Caco-2 (cell line): ENCODE measurements at places on chromosomes 1 and 21. TPM values are rescaled to one million over a fixed set of nuclear protein-coding genes. Genes with fewer than 3 reads are reported as not detected.

DNA sequence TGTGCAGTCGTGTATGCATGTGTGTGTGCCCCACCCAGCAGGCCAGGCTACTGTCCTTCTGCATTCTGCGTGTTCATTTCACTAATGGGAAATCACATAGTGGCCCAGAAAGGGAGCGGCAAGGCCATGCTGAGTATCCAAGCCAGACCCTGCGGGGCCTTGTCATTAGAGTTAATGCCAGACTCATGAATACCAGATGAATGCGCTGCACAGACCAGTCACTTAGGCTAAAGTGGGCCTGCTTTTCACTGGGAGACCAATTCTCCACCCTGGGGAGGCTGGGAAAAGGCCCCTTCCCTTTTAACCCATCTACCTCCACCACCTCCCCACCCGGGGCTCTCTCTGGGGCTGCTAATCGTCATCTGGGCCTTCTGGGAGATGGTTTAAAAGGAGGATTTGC, 17.0 kb upstream of the GRIK3 start:
- H3K4me3 ChIP-seq: no peak overlapping the region
- DNase-seq: no peak
- H3K27me3 ChIP-seq: no peaks in the 10 kb centered on the region
- no peaks in the 10 kb centered on the region for H3K36me3 ChIP-seq
- H3K27ac ChIP-seq: no peak overlapping the region

GRCh38 chr1:50829014-50829958, 130.8 kb downstream of the FAF1 start:
- H3K27ac ChIP-seq: no peak overlapping the region
- no peaks in the 10 kb centered on the region for H3K36me3 ChIP-seq
- H3K4me1 ChIP-seq: no peaks in the 10 kb centered on the region
- DNase-seq: no peak
- no peaks in the 10 kb centered on the region for H3K27me3 ChIP-seq
- H3K4me3 ChIP-seq: no peak overlapping the region

- DNase-seq: no peak
- no peaks in the 10 kb centered on the region for H3K4me1 ChIP-seq
- no peaks in the 10 kb centered on the region for H3K27me3 ChIP-seq
- no peak overlapping the region for H3K27ac ChIP-seq
- H3K36me3 ChIP-seq: no peaks in the 10 kb centered on the region
- H3K4me3 ChIP-seq: no peak overlapping the region
Observed at GRCh38 chr1:246470585-246470984, 36.5 kb downstream of the SMYD3 start.

DNA sequence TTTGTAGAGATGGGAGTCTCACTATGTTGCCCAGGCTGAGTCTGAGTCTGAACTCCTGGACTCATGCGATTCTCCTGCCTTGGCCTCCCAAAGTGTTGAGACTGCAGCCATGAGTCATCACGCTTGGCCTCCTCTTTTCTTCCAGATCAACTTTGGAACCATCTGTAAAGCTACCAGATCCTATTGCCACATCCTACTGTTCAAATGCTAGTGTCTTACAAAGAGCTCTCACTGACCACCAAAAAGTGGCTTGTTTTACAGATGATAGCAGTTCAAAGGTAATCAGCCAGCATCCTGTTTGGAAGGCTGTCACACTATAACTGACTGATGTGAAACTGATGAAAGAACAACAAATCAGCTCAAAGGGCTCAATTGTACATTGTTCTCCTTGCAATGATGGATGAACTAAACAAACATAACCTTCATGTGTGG, 221.6 kb downstream of the AKT3 start:
- no peak for DNase-seq
- no peak overlapping the region for H3K4me3 ChIP-seq
- no peaks in the 10 kb centered on the region for H3K36me3 ChIP-seq
- H3K27me3 ChIP-seq: no peaks in the 10 kb centered on the region
- no peak overlapping the region for H3K27ac ChIP-seq
- H3K4me1 ChIP-seq: no peaks in the 10 kb centered on the region

- no peaks in the 10 kb centered on the region for H3K27me3 ChIP-seq
- no peaks in the 10 kb centered on the region for H3K4me1 ChIP-seq
- H3K27ac ChIP-seq: no peak overlapping the region
- no peak overlapping the region for H3K4me3 ChIP-seq
- H3K36me3 ChIP-seq: no peaks in the 10 kb centered on the region
Observed at GRCh38 chr1:34286511-34286910, 109.8 kb downstream of the C1orf94 start.

DNA sequence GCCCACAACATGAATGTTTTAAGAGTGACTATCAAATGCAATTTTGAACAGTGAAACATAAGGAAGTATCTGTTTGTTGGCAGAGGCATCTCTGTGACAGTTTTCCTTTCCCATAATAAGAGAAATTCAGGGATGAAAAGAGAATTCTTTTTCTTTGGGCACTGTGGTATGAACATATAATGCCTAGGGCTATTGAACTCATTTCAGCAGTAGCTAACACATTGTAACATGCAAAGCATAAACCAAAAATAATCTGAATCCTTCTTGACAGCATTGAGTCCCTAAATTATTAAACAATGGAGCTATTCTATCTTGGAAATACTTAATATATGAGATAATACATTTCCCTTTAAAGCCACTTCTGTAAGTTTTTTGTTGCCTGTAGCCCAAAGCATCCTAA, 633.0 kb upstream of the B3GALT2 start:
- no peak for DNase-seq
- no peaks in the 10 kb centered on the region for H3K36me3 ChIP-seq
- no peaks in the 10 kb centered on the region for H3K4me1 ChIP-seq
- no peaks in the 10 kb centered on the region for H3K27me3 ChIP-seq
- H3K27ac ChIP-seq: no peak overlapping the region

DNA sequence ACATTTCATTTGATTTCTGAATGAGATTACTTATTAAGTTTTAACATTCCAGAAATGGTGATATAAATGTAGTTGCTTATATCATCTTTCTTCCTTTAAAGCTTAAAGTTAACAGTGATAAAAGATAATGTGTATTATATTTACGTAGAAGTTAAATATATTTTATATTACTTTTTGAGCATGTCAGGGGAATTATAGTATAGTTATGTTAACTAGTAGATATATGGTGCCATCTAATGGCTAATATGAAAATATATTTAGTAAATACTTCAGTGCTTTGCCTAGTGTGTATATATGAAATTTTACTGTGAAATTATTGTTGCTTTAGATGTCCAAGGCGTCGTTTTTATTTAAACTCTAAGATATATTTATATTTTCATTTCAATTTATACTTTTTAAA, 51.5 kb downstream of the SYT14 start:
- no peak for DNase-seq
- H3K27ac ChIP-seq: no peak overlapping the region
- no peak overlapping the region for H3K4me3 ChIP-seq
- H3K36me3 ChIP-seq: no peaks in the 10 kb centered on the region

DNA sequence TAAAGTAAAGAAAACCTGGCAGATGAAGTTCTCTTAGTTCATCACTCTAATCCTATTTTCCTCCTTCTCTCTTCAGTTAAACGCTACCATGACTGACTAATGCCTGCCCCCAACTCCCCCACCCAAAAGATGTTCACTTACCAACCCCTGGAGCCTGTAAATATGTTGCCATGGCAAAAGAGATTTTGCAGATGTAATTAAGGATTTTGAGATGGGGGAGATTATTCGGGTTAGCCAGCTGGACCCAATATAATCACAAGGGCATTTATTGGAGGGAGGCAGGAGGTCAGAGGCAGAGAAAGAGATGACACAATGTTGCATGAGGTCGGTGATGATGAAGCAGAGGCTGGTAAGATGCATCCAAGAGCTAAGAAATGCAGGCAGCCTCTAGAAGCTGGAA, 69.3 kb upstream of the PPP2R5A start:
- H3K36me3 ChIP-seq: no peaks in the 10 kb centered on the region
- H3K27me3 ChIP-seq: no peaks in the 10 kb centered on the region
- H3K27ac ChIP-seq: no peak overlapping the region
- DNase-seq: no peak

DNA sequence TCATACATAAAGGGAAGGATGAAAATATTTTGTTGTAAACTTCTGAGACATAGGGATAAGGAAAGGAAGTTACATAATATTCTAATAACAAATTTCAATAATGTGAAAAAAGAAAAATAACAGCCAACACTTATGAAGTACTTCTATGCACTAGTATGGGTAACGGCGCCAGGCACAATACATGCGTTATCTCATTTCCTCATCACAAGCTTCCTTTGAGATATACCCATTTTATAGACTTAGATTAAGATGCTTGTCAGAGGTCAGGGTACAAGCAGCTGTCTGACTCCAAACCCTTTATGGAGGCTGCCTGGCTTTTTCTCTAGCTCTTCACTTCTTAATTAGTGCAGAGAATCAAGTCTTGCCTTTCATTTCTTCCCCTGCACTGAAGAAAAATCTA, 41.3 kb downstream of the TCP10L start:
- no peak for DNase-seq
- H3K4me3 ChIP-seq: no peak overlapping the region
- H3K27me3 ChIP-seq: no peaks in the 10 kb centered on the region
- H3K36me3 ChIP-seq: no peaks in the 10 kb centered on the region
- H3K4me1 ChIP-seq: no peaks in the 10 kb centered on the region

DNA sequence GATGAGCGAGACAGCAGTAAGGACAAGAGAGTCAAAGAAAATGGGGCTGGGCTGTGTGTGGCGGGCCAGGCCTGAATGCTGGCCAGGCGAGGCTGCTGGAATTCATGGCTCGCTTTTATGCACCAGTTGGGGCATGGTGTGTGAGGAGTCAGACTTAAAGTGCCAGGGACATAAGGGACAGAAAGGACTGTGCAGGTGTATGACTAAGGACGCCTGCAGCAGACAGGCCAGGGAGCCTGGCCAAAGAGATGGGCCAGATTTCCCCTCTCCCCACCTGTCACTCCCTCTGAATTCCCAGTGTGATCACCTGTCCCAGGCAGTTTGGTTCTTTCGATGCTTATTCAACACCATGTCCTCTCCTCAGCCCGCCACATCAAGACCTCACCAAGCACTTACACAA, 16.9 kb upstream of the SMIM12 start:
- no peaks in the 10 kb centered on the region for H3K4me1 ChIP-seq
- no peak overlapping the region for H3K27ac ChIP-seq
- H3K4me3 ChIP-seq: no peak overlapping the region
- no peaks in the 10 kb centered on the region for H3K36me3 ChIP-seq
- no peak for DNase-seq

GRCh38 chr1:27111626-27112573, 43.0 kb downstream of the SLC9A1 start:
- no peaks in the 10 kb centered on the region for H3K36me3 ChIP-seq
- no peak overlapping the region for H3K4me3 ChIP-seq
- H3K27me3 ChIP-seq: no peaks in the 10 kb centered on the region
- DNase-seq: peak; percentile 51
- H3K27ac ChIP-seq: no peak overlapping the region

DNA sequence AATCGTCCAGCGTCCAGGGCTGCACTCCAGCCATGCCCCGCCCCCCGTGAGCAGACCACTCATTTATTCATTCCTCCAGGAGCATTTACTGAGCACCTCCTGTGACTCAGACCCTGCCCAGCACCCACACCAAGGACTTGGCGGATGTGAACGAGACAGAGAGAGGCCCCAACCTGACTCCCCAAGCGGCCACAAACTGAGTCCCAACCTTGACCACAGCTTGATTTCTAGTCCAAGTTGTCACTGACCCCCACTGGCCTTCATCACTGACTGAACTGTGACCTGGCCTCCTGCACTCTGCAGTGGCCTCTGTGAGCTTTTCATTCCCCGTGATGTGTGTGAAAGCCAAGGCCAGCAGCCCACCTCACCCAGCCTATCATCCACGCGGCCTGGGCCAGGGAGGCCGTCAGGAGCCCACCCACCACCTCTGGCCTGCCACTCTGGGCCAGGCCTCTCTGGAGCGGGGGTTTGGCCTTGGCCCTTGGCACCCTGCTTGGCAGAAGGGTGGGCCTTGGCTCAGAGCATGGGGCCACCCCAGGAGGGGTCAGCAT, 19.3 kb upstream of the RUNX3 start:
- no peak overlapping the region for H3K27ac ChIP-seq
- no peak overlapping the region for H3K4me3 ChIP-seq
- no peak for DNase-seq
- no peaks in the 10 kb centered on the region for H3K4me1 ChIP-seq
- H3K36me3 ChIP-seq: no peaks in the 10 kb centered on the region

DNA sequence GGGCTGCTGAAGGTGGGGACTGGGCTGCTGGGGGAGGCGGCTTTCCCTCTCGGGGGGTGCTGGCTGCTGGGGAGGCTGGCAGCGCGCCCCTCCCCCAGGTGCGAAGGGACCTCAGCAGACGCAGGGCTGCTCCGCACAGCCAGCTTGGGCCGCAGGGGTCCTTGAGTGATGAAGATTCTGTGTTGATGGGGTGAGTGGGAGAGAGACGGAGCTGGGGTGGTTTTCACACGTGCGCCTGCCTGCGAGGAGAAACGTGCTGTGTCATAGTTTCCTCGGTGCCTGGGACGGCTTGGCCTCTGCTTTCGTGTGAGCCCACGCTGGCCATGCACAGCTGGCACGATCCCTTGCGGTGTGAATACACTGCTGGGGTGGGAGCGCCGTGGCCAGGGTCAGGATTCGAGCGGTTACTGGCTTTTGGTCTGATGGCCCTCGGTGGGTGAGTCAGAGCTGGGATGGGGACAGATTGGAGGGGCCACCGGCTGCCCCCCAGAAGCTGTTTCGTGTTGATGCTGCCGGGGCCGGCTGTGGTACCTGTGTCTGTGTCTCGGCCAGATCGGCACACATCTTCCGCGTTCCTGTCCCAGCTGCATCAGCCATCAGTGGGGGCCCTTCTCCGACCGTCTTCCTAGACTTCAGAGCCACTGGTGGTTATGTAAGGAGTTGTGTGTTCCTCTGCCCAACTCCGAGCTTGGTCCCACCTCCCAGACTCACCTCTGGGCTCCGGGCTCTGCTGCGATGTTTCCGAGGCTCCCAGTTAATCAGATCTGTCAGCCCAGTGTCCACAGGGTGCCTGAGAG, 24.9 kb downstream of the PRKCZ start:
- peaks cover 3% of the 10 kb centered on the region; the same call in 1 of the 2 replicates for H3K36me3 ChIP-seq
- no peaks in the 10 kb centered on the region for H3K27me3 ChIP-seq
- H3K4me3 ChIP-seq: no peak overlapping the region
- H3K4me1 ChIP-seq: no peaks in the 10 kb centered on the region
- no peak for DNase-seq

DNA sequence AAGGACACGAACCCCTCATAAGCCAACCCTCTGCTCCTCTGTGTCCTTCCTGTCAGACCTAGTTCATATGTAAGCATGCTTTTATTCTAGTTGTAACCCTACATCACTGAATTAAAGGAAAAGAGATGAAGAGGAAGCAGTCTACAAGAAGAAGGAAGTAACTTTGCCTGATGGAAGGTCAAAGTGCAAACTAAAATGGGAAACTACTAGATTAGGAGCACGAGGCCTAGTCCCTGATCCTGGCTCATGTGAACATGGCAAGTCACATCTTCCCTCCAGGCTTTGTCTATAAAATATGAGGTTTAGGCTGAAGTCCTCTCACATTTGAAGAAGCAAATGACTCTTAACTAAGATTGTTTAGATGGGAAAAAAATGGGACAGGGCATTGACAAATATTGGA, 13.2 kb downstream of the ZMYND12 start:
- DNase-seq: no peak
- H3K27me3 ChIP-seq: no peaks in the 10 kb centered on the region
- H3K4me1 ChIP-seq: no peaks in the 10 kb centered on the region
- H3K4me3 ChIP-seq: no peak overlapping the region
- H3K36me3 ChIP-seq: no peaks in the 10 kb centered on the region
- H3K27ac ChIP-seq: no peak overlapping the region

The TFF2 gene
- 1.2 and 3.4 TPM in 2 replicates for total RNA-seq

The ANGPTL3 gene
- total RNA-seq: 0.77 and 0.86 TPM in 2 replicates

The OLFM3 gene
- total RNA-seq: not detected in 2 replicates

The SLC22A15 gene
- total RNA-seq: 0.16 and 0.28 TPM in 2 replicates

The SEC16B gene
- 0.59 and 0.67 TPM in 2 replicates for total RNA-seq

The LRRC39 gene
- 0.23 TPM in 1 of 2 replicates, not detected in the other for total RNA-seq

The MTMR11 gene
- 2.2 and 2.3 TPM in 2 replicates for total RNA-seq

The CHRM3 gene
- 6.8 and 8.6 TPM in 2 replicates for total RNA-seq
